Natural killer cell treated with Interleukin-12 subunit alpha and Interleukin-12 subunit beta and Interleukin-15 and Interleukin-18, amount 100 ng/mL, for 72 hours (primary cell): ENCODE measurements at places on chromosomes 4 and X.
A peak's percentile ranks its signal among the peaks of the same experiment; 100 is the strongest.

DNA sequence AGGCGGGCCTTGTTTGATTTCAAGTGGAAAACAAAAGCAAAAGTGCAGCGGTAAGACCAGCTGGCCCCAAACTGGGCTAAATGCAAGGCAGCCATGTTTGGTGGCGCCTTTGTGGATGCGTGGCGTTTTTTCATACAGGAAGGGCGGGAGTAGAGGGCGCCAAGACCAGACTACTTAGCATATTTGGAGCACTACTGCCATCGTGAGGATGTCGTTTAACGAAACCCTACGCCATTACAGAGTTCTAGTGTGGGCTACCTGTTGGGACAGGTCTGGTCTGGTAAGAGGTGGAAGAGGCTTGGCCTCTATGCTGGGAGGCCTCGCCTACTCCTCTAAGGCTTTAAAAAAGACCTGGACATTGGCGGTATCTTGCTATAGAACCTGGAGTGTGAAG is 230.7 kb upstream of the STK26 start:
- DNase-seq: peak; percentile 88

DNA sequence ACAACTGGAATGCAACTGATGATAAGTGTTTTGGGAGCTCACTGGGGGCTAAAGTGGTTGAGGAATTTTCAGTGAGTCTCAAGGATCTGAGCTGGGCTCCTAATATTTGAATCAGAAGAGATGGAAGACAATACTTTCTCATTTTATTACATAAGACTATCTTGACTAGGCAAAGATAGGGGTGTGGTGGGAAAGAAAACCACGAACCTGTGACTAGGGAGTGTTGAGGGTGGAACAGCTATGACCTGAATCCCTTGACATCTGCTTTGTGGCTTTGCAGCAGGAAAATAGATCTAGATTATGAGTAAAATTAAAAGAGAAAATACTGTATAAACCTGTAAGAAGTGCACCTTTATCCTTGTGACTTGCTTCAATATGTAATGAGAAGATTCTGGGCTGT is 295.1 kb upstream of the TEX13A start:
- no peak for DNase-seq

GRCh38 chr4:78551420-78552351 is at the start of gene ANXA3:
ANXA3 (plus strand) TSS chr4:78551770; CDS start chr4:78554474, 2,704 bp downstream.
- DNase-seq: peak; percentile 63

- DNase-seq: no peak
Observed at GRCh38 chr4:172099376-172099775, 286.2 kb downstream of the GALNTL6 start.

GRCh38 chrX:121579016-121579760 is 531.8 kb downstream of the GLUD2 start:
- no peak for DNase-seq

GRCh38 chr4:56213543-56213942 is 173.7 kb downstream of the AASDH start:
- DNase-seq: no peak

DNA sequence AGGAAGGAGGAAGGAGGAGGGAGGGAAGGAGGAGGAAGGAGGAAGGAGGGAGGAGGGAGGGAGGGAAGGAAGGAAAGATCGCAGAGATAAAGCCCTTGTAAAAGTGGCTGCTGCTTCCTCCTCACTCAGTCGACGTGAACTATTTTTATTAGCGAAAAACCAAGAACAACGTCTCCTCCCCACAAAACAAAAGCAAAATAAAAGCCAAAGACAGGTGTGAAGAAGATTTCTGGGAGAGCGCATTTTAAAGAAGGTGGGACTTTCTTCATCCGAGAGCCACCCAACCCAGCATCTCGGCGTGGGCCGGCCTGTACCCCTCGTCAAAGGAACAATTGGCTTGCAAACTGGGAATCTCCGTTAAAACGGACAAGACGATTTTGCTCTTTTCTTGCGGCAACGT is 40.7 kb upstream of the ASMTL start:
- no peak for DNase-seq

DNA sequence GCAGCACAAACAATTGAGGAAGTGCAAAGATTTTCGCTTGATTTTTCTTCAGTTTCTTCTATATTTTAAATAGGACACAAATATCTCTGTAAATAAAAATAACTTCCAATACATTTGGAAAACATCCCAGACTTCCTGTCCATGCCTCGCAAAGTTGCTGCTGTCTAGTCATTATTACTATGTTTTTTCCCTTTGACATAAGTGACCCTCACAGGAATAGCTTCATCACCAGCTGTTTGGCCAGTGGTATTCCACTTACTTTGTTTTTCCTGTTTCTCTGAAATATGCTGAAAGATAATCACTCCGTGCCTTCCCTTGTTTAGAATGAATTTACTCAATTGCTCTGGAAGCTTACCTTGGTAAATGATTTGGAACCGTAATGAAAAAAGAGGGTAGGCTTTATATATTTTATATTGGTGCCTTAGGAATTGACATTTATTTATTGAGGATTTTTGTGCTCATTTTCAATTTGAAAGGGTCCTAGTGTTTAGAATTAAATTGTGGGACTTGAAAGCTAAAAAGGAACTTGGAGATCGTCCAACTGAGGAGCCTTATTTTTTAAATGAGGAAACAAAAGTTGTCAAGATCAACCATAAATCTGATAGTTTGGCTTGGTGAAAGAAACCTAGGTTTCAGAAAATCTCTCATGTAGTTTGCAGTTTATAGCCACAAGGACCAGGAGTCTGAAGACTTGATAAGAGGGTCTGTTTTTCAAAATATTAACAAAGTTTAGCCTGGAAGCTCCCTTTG is 65.6 kb downstream of the CDKL5 start:
- no peak for DNase-seq

DNA sequence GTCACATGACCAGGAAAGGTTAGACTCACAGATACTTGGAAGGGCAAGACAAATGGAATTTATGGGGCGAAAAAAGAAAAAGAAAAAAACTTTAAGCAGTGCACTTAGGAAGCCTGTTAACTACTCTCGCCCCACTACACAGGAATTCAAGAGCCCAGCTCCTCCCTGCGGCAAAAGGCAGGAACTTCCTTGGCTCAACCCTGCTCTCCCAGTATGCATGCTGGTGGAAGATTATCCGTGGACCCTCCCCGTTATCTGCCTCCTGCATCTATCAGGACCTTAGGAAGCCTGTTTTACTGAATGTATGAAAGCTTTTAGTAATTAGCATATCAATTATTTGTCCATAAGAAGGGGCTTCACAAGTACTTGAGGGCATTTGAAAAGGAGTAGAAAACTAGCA is 40.1 kb upstream of the RPA4 start:
- no peak for DNase-seq

DNA sequence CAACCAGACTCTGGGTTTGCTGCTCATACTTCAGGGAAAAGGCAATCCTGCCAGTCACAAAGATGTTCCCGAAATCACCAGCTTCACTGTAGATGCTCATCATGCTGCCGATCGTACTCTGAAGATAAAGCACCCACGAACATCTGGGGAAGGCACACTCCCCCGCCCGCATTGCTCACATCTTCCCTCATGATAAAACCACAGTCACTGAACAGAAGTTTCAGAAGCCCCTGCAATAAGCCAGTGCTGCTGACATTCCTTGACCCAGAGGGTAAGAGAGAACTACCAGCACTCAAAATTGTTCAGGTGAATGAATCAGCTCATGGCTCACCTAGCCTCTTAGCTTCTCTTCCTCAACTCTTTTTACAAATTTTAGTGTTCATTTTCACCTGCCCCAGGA is 43.1 kb downstream of the SRPX2 start:
- no peak for DNase-seq

DNA sequence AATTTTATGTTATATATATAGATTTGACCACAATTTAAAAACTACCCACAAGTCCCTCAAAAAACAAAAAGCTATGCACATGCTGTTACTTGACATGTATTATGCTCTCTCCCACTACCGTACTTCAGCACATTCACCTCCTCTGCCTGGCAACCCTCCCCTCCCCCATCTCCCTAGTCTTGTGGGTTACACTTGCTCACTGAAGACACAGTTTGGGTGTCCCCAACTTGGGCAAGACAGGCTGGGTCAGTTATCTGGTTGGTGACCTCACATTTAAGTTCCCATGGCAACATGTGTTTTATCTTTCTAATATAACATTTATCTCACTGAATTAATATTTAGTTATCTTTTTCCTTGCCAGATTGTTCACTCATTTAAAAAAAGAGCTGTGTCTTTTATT is 32.7 kb downstream of the SEC24D start:
- DNase-seq: no peak

- DNase-seq: no peak
Observed at GRCh38 chrX:45003085-45003484, 130.1 kb downstream of the KDM6A start.

- DNase-seq: no peak
Observed at GRCh38 chr4:73341454-73341853, 62.6 kb upstream of the ALB start.

- no peak for DNase-seq
Observed at GRCh38 chr4:173698557-173699262, 168.7 kb upstream of the HAND2 start.

DNA sequence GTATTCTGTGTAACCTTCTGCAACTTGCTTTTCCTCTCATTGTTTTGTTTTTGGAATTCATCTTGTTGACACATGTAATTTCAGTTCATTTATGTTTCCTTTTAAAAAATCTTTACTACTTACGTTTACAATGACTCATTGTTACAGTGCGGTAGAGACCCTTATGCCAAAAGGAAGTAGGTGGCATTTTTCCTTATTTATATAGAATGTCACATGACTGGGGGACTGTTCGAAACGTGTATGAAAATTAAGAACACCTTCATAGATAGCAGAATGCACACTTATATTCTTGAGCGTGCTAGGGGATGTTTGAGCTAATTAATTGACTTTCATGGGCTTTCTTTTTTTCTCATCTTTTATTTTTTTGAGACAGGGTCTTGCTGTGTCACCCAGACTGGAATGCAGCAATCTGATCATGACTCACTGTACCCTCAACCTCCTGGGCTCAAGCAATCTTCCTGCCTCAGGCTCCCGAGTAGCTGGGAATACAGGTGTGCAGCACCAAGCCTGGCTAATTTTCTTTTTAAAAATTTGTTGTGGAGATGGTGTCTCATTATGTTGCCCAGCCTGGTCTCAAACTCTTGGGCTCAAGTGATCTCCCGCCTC is 7.3 kb downstream of the REPS2 start:
- DNase-seq: no peak

DNA sequence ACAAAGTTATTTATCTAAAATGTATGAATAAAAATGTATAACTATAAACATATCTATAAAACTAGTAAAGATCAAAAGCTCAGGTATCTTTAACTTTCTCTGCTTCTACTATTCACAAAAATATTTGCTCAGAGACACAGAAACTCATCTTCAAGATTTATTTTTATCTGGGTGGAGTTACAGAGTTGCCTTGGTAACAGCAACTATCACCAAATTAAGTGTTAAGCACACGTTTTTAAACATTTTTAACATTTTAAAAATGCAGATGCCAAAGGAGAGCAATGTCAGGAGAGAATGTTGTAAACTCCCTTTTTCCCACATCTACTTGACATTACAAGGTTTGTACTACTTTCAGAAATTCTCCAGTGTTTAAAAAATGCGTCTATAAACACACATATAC is 71.4 kb downstream of the SNCA start:
- DNase-seq: no peak

DNA sequence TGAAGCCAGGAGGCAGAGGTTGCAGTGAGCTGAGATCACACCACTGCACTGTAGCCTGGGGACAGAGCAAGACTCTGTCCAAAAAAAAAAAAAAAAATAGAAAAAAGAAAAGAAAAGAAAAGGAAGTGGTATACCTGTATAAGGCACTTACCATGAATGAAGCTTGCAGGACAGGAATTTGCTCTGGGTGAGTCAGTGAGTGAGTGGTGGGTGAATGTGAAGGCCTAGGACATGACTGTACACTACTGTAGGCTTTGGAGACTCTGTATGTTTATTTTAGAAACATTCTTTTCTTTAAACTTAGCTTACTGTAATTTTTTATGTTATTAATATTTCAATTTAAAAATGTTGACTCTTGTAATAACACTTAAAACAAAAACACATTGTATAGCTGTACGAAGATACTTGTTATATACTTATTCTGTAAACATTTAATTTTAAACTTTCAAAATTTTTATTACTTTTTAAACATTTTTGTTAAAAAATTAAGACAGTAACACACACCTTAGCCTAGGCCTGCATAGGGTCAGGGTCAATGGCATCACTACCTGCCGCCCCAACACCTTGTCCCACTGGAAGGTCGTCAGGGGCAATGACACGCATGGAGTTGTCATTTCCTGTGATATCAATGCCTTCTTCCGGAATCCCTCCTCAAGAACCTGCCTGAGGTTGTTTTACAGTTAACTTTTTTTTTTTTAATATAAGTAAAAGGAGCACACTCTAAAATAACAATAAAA is 78.7 kb downstream of the CLNK start:
- no peak for DNase-seq

- DNase-seq: no peak
Observed at GRCh38 chr4:169530048-169530447, 82.3 kb downstream of the NEK1 start.

GRCh38 chrX:19720236-19720635 is 167.2 kb downstream of the SH3KBP1 start:
- no peak for DNase-seq

DNA sequence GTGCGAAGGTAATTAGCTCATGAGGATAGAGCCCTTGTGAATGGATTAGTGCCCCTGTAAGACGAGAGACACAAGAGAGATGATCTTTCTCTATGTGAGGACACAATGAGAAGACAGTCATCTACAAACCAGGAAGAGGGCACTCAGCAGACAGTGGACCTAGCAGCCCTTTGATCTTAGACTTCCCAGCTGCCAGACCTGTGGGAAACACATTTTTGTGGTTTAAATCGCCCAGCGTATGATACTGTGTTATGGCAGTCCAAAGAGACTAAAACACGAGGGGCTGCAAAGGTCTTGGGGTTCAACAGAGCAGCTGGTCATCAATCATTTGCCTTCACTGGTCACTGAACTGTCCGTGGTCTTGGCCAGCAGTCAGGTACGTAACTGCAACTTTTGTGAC is 9.2 kb upstream of the SYNPO2 start:
- DNase-seq: no peak

DNA sequence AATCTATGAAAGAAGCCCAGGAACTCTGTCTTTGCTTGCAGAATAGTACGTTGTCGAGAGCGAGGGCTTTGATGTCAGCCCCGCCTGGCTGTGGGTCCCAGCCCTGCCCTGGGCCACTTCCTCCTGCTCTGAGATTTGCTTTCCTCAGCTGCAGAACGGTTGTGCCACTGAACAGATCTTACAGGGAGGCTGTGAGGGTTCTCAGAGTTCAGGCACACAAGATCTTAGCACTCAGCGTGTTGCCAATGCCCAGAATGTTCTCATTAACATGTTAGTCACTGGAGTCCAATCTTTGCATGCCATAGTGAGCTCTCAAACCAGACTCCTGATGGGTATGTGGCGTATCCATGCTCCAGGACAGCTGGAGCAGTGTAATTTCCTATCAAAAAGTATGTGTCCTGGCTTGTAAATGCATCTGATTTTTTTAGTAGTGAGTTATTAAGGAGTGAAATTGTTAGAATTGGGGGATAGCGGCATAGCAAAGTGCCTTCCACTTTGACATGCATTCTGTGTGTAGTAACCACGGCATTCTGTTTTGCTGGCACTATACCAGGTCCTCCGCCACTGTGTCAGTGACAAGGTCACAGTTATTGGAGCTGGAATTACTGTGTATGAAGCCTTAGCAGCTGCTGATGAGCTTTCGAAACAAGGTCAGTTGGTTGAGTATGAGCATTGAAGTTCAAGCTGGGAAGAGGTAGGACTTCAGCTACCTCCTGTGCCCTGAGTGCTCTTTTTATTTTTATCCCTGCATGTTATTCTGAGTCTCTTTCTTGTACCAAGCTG is 31.6 kb downstream of the TKTL1 start:
- DNase-seq: no peak

GRCh38 chr4:833156-833555 is 7.2 kb upstream of the CPLX1 start:
- DNase-seq: peak; percentile 78
